ENCODE measurements at places on chromosomes 12 and 14.

- no peak for DNase-seq
These were observed 299.6 kb upstream of the DCN start for GRCh38 chr12:91482231-91482630.

DNA sequence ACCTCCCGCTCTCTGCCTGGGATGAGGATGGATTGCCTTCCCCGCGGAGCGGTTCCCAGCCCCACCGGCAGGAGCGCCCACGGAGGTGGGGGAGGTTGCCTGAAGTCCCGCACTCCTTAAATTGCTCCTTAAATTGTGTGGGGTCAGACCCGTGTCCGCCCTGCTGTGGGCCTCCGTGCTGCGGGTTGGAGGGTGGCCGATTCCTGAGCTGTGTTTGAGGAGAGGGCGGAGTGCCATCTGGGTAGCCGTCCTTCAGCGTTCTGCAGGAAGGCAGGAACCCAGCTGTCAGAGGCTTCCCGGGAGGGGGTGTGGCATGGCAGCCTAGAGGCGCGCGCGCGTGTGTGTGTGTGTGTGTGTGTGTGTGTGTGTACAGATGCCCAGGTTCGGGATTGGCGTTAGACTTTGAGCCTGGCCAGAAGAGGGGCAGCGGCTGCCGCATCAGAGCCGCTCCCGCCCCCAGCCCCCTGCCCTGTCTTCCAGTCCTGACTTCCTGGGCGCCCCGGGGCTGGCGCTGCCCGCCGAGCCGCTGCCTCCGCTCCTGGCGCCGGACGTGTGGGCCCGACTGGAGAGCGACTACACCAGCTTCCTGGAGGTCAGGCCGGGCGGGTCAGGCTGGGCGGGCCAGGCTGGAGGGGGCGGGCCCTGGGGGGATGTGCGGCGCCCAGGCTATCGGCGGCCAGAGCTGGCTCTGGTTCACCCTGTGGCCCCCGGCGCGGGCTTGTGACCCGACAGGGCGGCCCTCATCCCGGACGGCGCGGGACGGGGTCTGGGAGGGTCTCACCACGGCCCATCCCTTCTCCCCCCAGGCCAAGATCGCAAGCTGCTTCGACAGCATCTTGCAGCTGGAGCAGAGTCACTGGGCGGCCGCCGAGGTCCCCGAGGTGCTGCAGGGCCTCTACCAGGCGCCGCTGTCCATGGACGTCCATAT, 9.2 kb downstream of the EXOC3L4 start:
- peak; percentile 66 for DNase-seq

GRCh38 chr14:72902801-72903530, 9.1 kb upstream of the DPF3 start:
- DNase-seq, result no peak

- DNase-seq, result no peak
These were observed 940 bp downstream of the MOAP1 start for GRCh38 chr14:93183596-93184317.

DNA sequence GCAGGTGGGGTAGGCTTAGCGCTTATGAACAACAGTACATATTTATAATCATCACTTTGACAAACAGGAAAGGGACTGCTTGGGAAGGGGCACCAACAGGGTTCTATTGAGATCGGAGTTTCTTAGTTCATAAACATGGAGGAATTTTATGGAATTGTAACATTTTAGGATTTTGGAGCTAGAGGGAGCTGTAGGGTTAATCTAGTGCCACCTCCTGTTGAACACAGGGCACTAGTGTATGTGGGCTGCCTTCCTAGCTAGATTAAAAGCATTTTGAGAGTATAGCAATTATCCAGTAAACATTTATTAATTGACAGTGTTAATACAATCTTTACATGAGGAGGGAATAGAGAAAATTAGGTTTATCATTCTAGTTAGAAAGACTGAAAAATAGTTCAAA, 23.1 kb upstream of the TBC1D30 start:
- peak; percentile 45 for DNase-seq

All from MCF 10A (cell line).